ENCODE measurements at places on chromosomes 12 and 14.

GRCh38 chr12:15270591-15270990, 49.4 kb upstream of the RERG start:
- no peak for DNase-seq

GRCh38 chr12:63857771-63858670, 13.5 kb downstream of the SRGAP1 start:
- DNase-seq, result peak; percentile 67

GRCh38 chr12:30450872-30451271, 244.8 kb downstream of the IPO8 start:
- DNase-seq, result no peak

DNA sequence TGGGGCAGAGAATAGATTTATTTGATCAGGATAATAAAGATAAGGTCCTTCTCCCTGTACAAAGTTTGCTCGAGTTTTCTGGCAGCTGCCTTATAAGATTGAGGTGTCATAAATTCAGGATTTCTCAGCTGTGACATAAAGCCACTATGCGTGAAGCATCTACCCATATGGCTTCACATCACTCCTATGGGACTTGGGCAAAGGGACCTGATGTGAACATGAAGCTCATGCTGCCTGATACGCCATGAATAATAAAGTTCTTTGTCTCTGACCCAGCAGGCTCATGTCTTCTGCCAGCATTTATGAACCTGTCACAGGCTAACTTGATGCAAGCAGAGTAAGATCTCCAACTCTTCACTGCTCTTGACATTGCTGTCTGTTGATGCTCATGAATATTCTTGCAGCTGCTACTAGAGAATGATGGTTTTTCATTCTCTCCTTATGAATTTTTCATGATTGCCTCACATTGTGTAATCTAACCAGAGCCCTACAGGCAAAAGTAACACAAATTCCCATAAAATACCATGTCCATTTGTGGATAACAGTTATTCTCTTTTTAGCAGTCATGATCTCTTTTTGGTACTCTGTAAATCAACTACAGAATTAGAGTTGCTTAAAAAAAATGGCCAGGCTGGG, 49.0 kb upstream of the CPNE8 start:
- DNase-seq, result no peak

- DNase-seq, result no peak
Observed at GRCh38 chr14:89408907-89409700, 7.9 kb downstream of the FOXN3 start.

DNA sequence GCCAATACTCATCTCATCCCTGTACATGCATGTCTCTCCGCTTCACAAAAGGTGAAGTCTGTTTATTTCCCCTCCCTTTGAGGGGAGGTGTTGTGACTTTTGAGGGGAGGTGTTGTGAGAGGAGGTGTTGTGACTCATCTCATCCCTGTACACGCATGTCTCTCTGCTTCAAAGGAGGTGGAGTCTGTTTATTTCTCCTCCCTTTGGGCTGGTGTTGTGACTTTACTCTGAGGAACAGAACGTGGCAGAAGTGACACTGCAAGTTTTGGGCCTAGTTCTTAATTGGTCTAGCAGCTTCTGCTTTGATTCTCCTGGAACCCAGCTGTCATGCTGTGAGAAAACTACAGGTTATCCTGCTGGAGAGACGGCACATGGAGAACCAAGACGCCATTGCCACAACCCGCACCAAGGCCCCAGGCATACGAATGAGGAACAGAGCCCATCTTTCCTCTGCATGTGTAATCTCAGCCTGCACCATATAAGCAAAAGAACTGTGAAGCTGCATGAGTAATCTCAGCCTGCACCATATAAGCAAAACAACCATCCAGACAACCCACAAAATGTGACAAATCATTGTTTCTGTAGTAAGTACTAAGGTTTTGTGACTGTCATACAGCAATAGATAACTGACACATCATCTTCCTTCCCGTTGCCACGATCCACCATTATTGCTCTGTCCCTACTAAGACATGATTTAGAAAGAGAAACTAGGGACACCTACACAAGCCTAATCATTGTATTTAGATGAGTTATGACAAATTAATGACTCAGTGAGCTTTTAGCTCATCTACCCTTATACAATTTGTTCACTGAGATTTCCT, 30.0 kb downstream of the GALNT4 start:
- DNase-seq, result peak; percentile 22

All from AG10803 (cell line).